ENCODE measurements at places on chromosomes 12 and 14.

- DNase-seq, result no peak
Observed at GRCh38 chr12:47551426-47551851, 154.4 kb downstream of the RPAP3 start.

DNA sequence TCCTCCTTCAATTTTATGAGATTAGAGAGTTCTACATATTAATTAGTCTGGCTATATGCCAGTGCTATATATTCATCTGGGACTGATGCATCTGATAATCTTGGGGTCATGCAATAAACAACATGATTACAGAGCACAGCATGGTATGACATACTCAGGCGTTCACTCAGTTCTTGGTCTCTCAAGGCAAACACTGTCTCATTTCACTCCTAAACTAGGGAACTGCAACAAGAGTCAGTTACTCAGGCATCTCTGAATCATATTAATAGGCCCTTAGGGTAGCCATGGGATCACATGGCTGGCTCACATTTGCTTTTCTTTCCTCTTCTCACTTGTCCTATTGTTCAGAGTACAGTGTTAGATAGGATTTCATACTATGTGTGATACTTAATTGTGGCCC, 91.8 kb upstream of the TMEM260 start:
- no peak for DNase-seq

DNA sequence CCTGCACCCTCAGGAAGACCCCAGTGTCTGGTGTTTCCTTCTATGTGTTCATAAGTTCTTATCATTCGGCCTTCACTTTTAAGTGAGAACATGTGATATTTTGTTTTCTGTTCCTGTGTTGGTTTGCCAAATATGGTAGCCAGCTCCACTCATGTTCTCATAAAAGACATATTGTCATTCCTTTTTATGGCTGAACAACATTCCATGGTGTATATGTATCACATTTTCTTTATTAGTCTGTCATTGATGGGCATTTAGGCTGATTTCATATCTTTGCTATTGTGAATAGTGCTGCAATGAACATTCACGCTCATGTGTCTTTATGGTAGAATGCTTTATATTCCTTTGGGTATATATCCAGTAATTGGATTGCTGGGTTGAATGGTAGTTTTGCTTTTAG, 645.1 kb downstream of the SLC16A7 start:
- no peak for DNase-seq

GRCh38 chr12:2583642-2584401, 210.9 kb upstream of the FKBP4 start:
- DNase-seq, result peak; percentile 11

GRCh38 chr14:27605282-27605681, 1007.4 kb upstream of the NOVA1 start:
- no peak for DNase-seq
